ENCODE measurements at places on chromosomes 4 and X.

- peak; percentile 48 for DNase-seq
Measured at GRCh38 chrX:131895807-131896206, 127.3 kb upstream of the STK26 start.

DNA sequence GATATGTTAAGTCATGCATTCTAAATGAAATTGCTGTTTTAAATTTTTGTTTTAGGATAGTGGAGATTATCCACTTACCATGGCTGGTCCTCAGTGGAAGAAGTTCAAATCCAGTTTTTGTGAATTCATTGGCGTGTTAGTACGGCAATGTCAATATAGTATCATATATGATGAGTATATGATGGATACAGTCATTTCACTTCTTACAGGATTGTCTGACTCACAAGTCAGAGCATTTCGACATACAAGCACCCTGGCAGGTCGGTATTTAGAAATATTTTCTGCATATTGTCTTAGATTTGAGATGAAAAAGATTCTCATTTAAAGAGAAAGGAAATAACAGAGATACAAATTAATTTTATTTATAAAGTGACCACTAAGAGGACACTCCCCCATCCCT is 83.6 kb downstream of the STAG2 start:
- DNase-seq = no peak

DNA sequence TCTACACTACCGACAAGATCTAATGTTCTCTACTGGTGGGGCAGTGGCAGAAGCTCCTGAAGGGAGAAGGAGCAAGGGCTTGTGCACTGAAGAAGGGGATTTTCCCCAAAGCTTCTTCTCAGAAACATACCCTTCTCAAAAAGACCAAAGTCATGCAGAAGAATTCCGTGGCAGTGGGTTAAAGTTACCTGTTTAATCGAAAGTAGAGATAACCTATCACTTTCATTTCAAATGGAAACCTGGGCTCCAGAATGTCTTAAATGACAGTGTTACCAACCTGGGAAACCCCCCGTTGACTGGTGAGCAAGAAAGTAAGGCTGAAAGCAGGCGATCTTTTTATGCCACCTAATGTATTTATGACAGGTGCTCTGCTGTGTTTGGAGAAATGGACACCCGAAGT is 92.5 kb upstream of the TEX13D start:
- DNase-seq = peak; percentile 84

- DNase-seq = no peak
Measured at GRCh38 chr4:55866290-55866907, 13.0 kb downstream of the EXOC1 start.

DNA sequence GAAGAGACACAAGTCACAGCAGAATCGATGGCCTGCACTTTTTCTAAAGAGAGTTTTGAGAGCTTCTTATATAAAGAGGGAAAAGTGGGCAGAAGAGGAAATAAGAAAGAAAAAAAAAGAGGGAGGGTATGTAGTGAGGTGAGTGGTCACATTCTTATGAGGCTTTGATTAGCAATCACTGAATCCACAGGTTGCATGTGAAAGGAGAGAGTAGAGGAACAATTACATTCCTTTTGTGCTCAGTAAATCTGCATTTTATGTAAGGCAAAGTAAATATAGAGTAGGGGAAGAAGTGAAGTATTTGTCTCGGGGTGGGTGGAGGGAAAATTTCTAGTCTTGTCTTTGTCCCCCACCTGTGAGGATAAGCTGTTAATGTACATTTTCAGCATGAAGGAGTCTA is 26.8 kb upstream of the MBTPS2 start:
- DNase-seq = no peak

DNA sequence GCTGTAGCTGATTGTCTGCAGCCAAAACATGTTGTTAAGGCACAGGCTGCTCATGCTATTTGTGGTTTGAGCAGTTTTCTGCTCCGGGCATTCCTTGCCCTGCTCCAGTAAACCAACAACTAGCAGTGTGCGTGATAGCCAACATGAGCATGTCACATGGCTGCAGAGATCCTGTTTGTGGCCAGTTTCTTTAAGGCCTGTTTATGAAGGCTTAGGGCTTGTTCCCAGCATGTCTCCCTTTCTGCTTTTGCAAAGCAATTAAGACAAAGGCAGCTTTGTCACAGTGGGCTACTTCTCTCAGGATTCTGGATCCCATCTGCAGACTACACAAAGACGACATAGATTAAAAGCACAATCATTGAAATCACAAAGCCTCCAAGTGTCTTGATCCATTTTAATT is 160.5 kb downstream of the ZNF518B start:
- no peak for DNase-seq

- DNase-seq = no peak
Measured at GRCh38 chrX:112819813-112820212, 20.8 kb downstream of the AMOT start.

- DNase-seq = no peak
Measured at GRCh38 chrX:24025741-24026403, 1.1 kb downstream of the KLHL15 start.
